NCI-H526 (cell line): ENCODE measurements at places on chromosomes 12 and 14.

DNA sequence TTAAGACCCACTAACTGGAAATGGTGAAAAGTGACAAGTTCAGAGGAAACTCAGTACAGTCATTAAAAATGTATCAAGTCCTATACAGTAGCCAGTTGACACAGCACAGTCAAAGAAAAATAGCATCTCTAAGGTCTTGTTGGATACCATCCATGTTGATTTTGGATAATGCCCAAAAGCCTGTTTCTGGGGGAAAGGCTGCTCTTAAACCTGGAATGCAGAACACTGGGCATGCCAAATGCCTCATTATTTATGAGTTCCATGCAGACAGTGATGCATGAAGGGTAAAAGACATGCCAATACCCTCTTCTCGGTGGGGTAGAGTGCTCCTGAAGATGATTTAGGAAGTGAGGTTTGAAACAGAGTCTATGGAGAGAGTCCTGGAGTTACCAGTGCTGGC lies 29.6 kb downstream of the KCNK13 start:
- DNase-seq: no peak

DNA sequence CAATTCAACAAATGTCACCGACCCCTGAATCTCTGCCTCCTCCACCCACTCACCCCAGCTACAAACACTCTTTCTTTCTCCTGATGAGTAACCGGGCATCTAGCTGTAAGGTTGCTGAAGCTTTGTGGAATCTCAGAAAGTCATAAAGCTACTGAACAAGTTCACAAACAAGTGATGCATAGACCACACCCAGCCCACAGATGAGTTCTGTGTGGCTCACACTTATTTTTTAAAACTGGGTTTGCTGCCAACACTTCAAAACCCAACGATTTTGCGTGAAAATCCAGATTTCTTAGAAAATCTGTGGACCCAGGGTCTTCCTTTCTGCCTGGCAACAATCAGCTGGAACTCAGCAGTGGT lies 96.1 kb downstream of the APAF1 start:
- DNase-seq: no peak

DNA sequence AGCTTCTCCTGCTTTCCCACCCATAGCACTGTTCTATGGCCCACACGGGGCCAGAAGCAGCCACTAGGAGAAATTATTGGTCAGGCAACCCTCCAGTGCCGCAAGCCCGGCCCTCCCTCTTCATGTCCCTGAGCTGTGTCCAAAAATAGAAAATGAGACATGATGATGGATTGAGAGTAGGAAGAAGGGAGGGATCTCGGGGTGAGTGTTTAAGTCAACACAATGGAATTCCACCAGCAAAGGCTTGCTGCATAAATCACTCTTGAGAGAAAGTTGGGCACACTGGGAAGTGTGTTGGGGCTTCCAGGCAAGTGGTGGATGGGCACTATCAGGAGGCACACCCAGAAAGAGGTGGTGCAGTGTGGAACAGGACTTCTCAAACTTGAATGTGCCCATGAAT lies 94.2 kb downstream of the LLPH start:
- DNase-seq: no peak

DNA sequence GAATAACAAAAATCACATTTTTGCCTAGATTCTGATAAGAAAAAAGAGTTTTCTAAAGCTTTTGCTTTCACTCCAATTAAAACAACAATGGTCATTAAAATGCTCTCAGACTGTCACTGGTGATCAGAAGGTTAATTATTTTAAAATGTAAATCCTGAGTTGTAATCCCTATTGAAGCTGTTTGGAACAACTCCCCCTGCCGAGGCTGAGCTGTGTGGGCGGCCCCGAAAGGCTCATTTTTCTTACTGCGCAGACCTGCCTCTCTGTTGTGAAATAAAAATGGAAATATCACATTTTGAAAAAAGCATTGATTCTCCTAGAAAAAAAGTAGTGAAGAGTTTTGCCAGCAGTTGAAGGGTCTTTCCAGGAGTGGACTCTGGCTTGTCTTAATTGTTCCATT lies 174.8 kb upstream of the CDKN3 start:
- DNase-seq: no peak

DNA sequence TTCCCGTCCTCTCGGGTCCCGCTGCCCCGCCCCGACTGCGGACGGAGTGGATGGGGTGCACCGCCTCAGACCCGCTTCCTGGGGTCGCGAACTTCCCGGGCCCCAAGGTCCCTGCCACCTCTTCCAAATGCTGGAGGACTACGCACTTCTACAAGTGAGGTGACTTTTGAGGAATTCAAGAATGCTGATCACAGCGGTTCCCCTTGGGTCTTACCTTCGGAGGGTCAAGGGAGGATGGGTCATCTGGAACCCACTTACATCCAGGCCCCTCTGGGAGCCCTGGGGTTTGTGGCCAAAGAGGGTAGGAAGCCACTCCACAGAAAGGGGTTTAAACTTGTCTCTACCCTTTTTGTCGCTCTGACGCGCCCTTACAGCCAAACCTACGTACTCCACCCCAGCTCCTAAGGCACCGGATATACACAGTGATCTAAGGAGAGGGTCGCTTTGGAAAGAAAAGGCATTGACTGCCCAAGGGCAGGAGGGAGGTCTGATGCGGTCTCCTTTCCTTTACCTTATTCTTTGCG lies 532 bp upstream of the PRKD1 start:
- peak; percentile 24 for DNase-seq

- no peak for DNase-seq
Measured at GRCh38 chr12:3250034-3250433, 172.9 kb downstream of the TSPAN9 start.

DNA sequence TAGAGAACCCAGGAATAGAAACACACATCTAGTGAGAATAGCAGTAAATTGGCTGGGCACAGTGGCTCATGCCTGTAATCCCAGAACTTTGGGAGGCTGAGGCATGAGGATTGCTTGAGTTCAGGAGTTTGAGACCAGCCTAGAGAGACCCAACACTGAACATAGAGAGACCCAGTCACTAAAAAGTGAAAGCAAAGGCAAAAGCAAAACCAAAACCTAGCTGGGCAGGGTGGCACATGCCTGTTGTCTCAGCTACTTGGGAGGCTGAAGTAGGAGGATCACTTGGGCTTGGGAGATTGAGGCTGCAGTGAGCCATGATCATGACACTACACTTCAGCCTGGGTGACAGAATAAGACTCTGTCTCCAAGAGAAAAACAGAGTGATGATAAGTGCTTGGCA lies 37.5 kb upstream of the MIS18BP1 start:
- no peak for DNase-seq

DNA sequence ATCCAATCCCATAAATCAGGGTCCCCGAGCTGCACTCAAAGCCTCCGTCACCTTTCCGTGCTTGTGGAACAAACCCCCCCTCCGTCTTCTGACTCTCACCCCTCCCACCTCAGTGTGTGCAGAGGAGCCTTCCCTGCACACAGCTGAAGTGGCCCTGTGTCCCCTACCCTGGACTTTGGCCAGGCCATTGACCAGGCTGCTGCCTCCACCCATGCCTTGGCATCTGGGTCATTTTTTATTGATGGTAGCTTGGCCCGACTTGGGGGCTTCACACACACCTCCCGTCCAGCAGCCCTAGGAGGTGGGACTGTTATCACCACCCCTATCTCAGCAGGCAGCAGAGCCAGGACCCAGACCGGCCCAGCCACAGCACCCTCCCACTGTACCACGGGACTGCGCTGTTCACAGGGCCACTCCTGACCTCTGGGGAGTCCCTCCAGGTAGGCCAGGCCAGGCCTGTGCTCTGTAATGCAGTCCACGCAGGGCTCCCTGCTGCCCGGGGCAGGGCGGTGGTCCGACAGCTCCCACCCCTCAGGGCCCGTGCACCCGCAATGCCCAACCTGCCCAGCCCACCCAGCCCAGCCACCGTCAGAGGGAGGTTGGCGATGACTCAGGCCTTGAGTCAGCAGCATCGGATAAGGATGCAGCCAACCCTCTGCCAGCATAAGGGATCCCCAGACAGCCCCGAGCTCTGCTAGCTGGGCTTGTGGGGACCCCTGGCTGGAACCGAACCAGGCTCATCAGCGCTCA lies 9.2 kb upstream of the INF2 start:
- DNase-seq: no peak
